Aorta (tissue), 5 donors: ENCODE measurements at places on chromosomes 16 and 17. TPM values are rescaled to one million over a fixed set of nuclear protein-coding genes. Genes with fewer than 3 reads are reported as not detected.

DPEP1 gene
- not detected for total RNA-seq

DNA sequence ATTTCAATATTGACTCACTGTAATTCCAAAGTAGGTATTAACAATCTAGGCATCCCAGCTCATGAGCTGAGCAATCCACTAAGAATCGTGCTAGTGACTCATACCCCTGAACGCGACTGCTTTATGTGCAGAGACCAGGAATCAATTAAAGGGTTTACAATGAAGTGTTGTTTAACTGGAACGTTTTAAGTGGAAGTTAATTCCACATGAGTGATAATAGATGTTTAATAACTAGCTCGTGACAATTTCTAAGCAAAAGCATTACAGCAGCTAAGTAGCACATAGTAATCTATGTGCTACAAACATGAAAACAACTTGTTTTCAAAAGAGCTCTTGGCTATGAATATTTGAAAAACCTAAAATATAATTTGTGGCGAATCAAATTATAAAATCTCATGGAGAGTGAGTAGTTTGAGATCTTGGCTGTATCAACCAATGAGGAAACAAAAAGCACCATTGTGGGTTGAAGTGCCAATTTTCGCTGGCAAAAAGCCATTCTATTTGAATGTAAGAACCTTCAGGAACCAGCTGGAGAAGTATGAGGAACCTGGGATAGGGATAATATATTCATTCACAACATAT, 9.4 kb downstream of the GJC1 start:
- no peak for DNase-seq

DNA sequence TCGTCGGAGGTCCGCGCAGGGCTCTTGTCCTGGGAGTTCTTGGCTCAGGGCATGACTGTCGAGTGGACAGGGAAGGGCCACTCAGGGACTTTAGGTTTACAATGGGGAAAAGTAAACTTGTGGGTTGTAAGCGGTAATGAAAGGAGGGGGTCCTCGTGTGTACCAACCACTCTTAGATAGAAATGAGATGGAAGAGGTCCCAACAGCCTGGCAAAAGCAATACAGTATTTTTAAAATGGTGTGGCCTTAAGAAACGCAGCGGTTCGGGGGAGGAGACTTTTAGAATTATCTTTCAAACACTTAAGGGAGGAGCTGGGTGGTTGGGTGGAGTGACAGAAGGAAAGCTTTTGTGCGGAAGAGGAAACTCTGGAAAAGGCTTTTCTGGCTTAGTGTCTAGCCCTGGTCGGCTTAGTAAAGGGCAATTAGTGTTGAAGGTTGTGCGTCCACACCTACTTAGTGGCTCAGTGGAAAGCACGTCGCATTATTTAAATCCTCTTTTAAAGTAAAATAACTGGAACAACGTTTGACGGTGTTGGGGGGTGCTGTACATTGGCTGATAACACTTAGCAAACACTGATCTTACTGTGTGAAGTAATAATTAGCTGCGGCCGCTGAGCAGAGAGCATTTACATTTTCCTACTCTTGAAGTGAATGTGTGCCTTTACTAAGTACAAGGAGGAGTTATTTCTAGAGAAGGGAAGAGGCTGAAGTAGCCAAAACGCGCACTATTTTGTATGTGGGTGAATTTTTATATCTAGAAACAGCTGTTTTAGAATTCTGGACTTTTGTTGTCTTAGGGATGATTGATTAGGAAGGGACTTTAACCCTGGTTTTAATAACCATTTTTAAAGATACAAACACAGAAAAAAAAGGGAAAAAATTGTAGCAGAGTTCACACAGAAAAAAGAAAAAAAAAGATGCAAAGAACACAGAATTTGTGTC, 1.0 kb downstream of the WSB1 start:
- DNase-seq, result no peak

PRKAR1A gene
- total RNA-seq, result 251 TPM

DNA sequence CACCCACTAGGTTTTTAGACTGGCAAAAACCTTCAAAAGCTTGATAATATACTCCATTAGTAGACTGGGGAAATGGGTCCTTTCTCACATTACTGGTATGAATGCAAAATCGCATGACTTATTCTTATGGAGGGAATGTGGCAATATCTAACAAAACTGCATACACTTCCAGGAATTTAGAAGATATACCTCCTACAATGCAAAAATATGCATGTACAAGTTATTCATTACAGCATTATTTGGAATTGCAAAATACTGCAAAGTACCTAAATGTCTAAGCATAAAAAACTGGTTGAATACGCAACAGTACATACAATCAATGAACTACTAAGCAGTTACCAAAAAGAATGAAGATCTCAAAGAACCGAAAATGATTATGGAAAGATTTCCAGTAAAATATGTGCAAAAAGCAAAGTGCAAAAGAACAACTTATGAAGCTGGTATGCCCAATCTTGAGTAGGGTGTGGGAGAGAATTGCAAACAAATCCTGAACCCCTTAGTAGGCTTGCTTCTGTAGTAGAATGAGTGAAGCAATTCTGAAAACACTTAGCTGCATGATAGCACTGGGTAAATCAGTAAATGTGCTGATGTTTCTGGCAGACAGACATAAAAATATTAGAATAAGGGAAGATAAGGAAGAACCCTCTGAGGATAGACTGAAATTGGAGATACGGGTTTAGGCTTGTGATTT, 180.1 kb downstream of the PARN start:
- no peak for DNase-seq

CCDC78 gene
- total RNA-seq, result 0.39 TPM

- no peak for DNase-seq
Measured at GRCh38 chr17:70059649-70060048, 15.4 kb upstream of the KCNJ16 start.

GRCh38 chr17:62652251-62653001, 25.0 kb downstream of the MRC2 start:
- DNase-seq, result peak; percentile 93

KRT14 gene
- 1.2 TPM for total RNA-seq

GRCh38 chr17:17298108-17298507, 5.1 kb upstream of the NT5M start:
- DNase-seq, result no peak

NPIPB6 gene
- 3.3 TPM for total RNA-seq

GRCh38 chr16:72992142-72992601, 55.8 kb downstream of the ZFHX3 start:
- DNase-seq, result no peak

CPHXL2 gene
- total RNA-seq, result not detected

DNA sequence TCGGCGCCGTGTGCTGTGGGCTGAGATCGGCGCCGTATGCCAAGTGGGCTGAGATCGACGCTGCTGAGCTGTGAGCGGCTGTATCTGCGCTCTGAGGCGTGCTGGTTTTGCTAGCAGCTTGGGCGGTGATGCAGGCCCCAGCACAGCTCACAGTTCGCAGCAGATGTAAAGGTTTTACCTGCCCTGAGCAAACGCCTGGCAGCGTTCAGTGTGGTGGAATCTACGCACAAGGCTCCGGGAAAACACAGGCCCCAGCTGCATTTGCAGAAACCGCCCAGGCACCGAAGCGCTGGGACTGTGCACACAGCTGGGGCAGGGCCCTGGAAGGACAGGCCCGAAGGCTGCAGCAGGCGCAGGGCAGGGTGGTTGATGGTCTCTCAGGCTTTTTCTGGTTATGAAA, 8.0 kb upstream of the ZNF469 start:
- peak; percentile 24 for DNase-seq

DNA sequence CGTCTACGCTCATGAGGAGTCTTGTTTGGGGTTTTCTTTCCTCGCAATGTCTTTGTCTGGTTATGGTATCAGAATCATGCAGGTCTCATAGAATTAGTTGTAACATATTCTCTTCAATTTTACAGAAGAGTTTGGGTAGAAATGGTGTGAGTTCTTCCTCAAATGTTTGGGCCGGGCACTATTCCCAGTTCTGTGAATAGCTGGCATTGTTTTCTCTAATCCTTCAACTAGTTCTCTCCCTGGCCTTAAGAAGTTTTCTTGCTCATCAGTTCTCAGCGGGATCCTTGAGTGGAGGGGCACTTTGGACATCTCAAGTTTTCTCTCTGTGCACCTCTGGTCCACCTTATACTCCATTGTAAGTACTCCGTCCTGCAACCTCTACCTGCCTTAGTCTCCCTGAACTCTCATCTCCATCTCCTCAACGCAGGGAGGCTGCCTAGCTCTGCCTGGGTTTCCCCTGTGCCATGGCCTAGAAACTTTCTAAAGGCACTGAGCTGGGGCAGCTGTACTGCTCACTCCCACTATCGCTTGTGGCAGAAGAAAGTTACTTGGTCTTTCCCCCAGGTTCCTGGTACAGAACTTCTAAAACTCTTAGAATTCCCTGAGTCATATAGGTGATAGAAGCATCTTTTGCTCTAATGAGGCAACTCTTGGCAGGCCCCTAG, 16.9 kb downstream of the NSMCE1 start:
- no peak for DNase-seq

PRR11 gene
- total RNA-seq, result 0.62 TPM

DNA sequence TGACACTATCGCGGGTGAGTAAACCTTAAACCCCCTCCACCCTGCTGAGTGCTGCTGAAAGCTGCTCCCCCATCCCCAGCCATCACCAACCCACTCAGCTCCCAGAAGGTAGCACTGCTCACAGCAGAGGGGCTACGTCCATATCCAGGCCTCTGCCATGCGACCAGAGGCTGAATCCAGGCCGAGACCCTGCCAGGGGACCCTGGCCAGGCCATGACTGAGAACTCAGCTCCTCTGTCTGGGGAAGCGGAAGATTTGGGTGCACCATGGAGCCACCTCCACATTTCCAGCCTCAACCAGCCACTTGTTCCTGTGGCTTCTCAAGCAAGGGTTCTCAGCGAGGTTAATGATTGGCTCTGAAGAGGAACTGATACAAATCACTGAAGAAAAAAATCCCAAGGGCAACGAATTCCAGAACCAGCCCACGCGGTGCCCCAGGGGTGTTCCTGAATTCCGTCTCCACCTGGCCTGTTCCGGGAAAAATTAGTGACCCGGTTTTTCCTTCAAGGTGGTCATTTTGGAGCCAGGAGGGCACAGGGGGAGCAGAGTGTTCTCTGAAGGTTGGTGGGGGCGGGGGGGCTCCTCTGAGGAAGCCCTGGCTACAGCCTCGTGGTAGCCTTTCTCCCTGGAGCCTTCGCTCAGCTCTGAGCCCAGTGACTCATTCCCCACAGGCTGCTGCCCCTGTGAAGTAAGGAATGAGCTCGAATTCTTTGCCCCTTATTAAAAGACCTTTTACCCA, 9.3 kb upstream of the SLC16A5 start:
- DNase-seq, result peak; percentile 81

FBRS gene
- 52.7 TPM for total RNA-seq

GRCh38 chr16:84058664-84059063, 16.1 kb upstream of the SLC38A8 start:
- DNase-seq, result no peak

GRCh38 chr16:27698746-27699145, 148.8 kb downstream of the KATNIP start:
- DNase-seq, result no peak

DNA sequence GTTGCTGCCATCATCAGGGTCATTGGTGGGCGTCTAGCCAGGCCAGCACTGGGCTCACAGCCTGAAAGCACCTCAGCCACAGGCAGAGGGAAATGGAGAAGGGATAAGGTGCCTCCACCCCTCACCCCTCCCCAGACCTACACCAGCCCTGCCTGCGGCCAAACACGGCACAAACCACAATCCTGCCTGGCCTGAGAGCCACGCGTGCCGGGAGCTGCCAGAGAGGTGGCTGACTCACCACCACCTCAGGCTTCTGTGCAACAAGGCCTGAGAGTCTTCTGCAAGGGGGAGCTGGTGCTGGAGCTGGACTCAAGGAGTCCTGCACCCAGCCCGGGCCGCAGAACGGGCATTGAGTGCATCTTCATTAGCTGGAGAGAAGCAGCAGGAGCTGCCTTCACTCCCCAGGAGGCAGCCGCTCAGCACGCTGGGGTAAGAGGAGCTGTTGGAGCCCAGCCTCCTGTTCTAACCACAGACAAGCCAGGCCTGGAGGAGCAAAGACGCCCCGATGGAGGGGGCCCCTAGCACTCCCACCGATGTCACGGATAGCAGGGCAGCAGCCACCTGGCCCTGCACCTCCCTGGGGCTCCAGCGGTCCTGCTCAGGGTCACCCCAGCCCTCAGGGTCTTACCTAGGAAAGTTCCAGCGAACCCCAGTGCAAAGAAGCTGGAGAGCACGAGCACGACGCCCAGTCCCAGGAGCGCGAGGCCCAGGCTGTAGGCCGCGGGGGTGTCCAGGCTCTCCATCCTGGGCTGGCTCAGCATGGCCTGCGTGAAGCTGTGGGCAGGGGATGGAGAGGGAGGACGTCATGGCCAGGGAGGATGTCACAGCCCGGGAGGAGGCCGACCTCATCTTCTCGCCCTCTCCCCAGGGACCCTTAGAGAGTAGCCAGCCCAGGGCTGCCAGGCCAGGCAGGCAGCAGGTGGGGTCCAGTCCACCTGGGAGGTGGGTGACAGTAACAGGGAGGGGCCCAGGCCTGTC, 16.0 kb upstream of the RASD1 start:
- DNase-seq, result peak; percentile 50

KRTAP3-2 gene
- total RNA-seq, result not detected

FAM83G gene
- 12.9 TPM for total RNA-seq

DNA sequence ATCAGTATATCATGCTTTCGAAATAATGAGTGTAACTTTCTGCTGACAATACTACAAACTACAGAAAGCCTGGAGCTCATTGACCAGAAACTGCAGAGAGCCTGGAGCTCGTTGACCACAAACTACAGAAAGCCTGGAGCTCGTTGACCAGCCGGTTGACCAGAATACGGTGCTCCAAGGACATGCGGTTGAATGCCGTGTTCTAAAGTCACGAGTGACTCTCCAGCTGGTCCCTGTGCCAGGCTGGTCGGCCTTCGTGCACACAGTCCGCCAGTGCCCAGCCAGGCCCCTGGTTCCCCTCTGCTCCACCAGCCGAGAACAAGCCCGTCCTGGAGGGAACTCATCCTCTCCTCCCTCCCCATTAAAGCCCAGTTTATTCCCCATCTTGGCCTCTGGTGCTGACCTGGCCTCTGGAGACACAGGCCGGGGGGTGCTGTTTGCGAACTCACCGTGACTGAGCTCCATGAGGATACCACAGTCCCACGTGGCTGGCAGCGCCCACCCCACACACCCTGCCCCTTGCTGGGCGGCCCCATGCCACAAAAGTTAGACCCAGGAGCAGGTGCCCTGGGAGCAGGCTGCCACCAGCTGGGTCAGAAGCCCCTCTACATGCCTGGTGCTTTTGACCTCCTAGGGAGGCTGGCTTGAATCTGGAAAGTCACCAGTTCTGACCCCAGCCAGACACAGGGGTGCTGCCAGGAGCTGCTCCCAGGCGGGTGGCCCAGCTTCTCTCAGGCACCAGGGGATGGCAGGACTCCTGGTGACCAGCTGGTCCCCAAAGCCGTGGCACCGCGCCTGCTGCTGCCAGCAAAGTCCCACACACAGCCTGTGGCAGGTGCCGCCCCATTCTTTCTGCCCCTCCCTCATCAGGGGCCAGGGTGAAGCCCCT, 15.5 kb upstream of the CDH15 start:
- DNase-seq, result no peak

GRCh38 chr16:57012353-57012752, 23.0 kb downstream of the NLRC5 start:
- DNase-seq, result no peak
